ENCODE measurements at places on chromosomes 3 and 15.

DNA sequence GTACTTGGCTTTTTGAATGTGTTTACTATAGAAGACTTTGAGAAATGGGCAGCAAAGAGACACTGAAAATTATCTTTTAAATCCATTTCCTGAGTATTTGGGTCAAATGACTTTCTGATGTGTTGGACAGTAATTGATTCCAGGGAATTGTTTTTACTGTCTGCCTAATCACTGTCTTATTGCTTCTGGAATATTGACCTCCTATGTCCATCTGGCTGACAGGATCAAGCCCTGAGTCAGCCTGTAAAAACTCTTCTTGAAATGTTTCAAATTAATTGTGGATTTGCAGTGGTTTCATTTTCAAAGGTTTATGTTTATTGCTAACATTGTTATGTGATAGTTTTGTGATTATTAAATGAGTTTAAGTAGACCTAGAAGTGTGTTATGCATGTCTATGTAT, 50.6 kb upstream of the MLF1 start:
- no peak for DNase-seq

GRCh38 chr3:124927574-124928045, 6.9 kb downstream of the MUC13 start:
- DNase-seq = no peak

- no peak for DNase-seq
These were observed 45.1 kb downstream of the COLQ start for GRCh38 chr3:15476378-15476777.

GRCh38 chr15:99425657-99426301, 140.0 kb upstream of the MEF2A start:
- no peak for DNase-seq

- no peak for DNase-seq
These were observed 366.7 kb downstream of the NSUN3 start for GRCh38 chr3:94429517-94429916.

GRCh38 chr3:128076483-128077201, 24.4 kb downstream of the SEC61A1 start:
- no peak for DNase-seq

- no peak for DNase-seq
These were observed 45.0 kb downstream of the LSM3 start for GRCh38 chr3:14223595-14223994.

GRCh38 chr15:89760303-89761008, 9.4 kb upstream of the MESP1 start:
- DNase-seq = peak; percentile 55

- DNase-seq = no peak
These were observed 23.2 kb downstream of the SFMBT1 start for GRCh38 chr3:53022647-53023046.

GRCh38 chr3:145906301-145906700, 254.7 kb downstream of the PLOD2 start:
- no peak for DNase-seq

DNA sequence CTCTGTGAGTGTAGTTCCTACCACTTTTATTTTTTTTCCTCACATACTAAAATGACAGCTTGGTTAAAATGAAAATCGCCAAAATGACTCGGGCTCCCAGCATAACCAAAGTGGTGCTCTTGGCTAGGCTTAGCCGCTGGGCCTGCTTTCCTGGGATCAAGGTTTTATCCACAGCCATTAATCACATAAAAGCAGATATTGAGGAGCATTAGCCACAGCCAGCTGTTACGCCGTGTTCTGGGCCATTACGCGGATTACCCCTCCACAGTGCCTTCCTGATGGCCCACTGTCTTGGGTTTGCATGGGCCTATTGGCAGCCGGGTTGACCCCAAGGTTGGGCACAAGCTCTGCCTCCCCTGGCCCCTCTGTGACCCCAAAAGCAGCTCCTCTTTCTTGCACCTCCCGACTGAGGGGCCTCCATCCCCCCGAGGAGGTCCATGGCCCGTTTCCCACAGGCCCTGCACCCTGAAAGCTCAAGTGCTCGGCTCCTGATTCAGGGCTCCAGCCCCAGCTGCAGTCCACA, 30.4 kb upstream of the TRPM1 start:
- no peak for DNase-seq

- no peak for DNase-seq
These were observed 11.5 kb upstream of the GATA2 start for GRCh38 chr3:128504533-128504915.

GRCh38 chr15:41828807-41829141, 882 bp downstream of the JMJD7 start:
- DNase-seq = no peak

DNA sequence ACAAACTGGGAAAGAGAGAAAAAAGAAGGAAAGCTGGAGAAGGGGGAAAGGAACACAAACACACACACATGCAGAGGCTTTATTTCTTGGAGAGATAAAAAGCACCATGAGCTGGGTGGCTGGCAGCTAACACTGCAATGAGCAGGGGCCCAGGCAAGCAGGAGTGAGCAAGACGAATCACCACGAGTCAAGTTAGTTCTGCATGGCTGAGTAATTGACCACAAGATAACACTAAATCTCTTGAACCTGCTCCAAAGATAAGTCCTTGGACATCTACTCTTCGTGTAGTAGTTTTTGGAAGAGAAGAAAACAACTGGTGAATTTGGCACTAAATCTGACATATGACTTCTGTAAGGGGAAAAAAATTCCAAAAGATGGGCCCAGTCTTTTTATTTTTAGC, 100.9 kb downstream of the MYO5A start:
- peak; percentile 48 for DNase-seq

DNA sequence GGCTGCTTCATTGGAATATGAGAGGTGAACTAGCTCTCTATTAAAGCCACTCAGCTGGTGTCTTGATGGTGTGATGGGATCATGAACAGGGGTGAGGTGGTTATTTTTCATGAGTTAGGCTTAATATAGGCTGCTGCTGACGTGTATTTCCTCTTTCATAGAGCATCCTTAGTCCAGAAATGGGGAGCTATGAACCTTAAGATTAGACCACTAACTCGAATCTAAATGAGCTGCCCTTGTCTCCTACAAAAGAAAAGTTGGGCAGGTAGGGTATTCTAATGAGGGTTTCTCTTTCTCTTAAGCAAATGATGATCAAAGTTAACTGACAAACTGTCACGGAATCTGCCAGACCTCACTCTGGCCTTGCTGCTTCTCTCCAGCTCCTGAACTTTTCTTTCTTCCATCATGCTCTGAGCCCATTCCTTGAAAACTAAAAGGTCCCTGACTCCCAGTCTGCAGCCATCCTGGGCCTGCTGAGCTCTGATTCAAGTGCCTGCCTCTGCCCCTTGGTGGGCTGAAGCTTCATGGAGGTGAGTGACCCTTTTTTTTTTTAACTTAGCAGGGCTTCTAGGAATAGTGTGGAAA, at the start of gene TRIM69:
TSS of gene TRIM69 (plus strand) at position 348 of the 585 bp plus-strand sequence. CDS start at position 525, 177 bp downstream.
- no peak for DNase-seq

DNA sequence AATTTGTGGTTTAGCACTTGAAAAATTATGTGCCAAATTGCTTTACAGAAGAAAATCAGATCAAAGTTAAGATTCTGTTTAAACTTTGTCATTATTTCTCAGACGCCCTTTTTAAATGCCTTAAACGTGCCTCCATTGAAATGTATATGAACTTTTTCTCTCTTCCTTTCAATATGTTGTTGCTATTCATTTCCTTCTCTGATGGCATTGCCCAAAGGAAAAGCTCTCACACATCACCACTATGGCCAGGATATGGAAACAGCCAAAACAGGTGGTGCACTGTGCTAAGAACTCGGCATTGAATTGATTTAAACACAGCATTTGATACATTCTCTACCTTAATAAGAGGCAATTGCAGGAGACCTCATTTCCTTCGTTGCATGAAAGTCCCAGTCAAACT, 35.7 kb upstream of the NR2F2 start:
- DNase-seq = no peak

DNA sequence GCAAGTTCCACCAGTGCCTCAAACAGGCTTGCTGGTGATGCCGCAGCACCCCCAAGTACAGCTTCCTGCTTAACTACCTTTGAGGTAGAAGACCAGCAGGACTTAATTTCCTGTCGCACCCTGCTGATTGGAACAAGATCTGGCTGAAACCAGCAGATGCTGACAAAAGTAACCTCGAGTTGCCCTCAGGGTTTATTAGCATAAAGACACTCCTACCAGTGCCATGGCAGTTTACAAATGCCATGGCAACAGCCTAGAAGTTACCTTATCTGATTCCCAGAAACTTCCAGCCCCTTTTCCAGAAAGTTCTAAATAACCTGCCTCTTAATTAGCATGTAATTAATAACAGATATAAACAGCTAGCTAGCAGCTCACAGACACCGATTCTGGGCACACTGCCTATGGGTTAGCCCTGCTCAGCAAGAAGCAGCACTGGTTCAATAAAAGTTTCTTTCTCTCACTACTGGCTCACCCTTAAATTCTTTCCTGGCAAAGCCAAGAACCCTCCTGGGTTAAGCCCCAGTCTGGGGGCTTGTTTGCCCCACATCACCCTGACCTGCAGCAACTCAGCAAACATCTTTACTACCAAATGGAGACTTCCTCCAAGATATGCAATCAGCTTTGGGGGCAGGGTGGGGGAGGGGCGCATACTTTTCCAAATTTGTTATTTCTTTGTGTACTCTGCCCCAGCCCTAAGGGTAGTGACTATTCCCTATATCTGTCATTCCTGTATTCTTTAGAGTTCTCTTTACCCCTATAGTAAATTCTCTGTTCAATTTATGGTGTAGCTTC, 54.2 kb downstream of the MAP4 start:
- peak; percentile 17 for DNase-seq

DNA sequence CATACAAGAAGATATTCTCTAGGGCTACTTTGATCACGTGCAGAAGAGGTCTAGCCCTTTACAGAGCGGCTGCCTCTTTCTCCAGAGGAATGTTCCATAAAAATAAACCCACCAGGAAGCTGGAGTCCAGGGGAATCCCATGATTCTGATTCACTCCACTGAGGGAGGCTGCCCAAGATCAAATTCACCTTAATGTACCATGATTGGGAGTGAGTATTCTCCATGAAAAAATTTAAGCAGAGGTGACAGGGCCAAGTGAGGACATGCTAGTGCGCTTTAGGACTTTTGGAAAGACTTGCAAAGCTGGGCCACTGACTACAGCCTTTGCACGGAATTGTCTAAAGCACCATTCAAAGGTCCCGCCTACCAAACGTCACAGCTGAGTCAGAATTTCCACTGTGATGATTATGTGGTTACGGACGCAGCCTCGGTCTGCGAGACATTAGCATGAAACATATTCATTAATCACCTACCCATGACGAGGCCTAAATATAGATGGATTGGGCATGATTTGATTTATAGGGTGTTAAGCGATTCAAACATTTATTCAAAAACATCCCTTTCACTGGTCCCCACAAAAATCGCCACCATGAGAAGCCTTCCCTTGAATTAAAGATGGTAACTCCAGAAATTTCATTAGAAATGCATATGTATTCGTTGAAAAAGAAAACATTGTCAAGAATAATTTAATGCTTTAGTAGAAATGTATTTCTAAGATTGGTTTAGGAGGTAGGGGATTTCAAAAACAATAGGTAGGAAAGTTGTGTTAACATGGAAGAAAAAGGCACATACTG, 152.6 kb downstream of the GREM1 start:
- peak; percentile 24 for DNase-seq

DNA sequence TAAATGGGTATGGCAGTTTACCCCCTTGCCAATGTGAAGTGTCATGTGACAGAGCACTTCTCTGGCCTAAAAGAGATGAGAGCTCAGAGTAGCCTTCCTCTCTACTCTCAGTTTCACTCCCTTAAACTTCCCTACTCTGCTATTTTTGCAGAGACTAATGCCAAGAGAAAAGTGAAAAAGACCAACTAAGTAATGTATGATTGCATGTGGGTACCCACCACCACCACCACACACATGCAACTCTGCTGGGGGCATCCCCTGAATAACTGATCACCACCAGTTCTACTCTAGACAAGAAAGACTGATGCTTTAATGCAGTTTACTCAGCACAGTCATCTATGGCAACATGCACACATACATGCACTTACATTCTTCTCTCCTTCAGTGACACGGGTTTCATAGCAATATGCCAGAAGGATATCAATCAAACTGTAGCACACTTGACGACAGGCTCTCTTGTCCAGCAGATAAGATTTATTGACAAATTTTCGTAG, 31.3 kb downstream of the SHQ1 start:
- DNase-seq = no peak

DNA sequence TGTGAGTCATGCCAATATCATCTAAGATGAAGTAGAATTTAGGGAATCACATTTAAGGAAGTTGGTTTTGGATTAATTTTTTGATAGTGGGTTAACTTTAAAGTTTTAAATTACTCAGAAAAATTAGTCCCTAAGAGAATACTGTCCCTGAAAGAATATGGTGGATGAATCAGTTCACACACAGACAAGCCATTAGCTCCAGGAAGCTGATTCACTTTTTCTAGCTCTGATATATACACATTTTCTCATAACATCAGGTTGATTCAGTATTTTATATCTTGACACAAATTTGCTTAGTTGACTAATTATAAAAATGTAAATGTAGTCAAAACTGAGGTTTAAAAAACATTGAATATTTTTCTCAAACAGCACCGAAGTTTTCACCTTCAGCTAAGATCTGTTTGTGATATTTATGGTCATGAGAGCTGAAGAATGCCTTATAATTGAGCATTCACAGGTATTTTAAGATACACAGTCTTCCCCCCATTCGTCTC, 55.1 kb downstream of the MYH15 start:
- DNase-seq = no peak

DNA sequence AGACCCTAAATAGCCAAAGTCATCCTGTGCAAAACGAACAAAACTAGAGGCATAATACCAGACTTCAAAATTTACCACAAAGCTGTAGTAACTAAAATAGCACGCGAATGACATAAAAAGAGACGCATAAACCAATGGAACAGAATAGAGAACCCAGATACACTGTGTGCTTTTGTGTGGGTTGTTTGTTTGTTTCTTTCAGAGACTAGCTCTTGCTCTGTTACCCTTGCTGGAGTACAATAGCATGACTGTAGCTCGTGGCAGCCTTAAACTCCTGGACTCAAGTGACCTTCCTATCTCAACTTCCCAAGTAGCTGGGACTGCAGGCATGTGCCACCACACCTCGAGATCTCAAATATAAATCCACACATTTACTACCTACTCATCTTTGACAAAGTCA, 1314.6 kb upstream of the GBE1 start:
- no peak for DNase-seq

DNA sequence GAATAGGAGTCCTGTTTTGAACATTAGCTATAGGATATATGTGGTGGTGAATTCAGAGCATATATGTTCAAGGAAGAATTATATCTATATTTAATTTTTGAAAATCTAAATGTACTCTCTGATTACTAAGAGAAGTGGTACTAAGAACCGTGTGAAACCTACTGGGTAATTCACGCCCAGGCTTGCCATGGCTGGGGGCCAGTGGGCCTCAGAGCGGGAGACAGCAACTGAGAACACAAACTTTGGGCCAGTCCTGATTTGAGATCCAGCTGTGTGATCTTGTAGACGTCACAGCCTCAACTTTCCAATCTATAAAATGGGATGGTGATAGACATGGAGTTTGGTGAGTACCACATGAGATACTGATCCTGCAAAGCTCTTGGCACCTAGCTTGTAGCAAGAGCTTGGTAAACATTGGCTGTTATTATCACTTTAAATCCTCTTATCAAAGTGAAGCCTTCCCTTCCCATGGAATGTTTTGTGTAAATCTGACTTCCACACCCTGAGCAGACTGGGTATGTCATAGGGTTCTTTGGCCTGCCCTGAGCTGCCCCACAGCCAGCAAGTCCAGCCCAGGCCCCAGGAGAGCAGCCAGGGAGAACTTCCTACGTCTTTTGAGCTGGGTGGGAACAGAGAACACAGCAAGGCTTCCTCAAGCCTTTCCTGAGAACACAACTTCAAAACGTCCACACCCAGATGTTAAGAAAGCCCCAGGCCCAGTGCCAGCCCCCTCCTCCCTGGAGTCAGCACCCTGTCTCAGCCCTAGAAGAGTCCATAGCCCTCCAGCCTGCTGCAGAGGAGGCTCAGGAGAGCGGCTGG, 8.2 kb upstream of the PAQR5 start:
- no peak for DNase-seq
